MG63 (cell line): ENCODE measurements at places on chromosomes 7 and 10. TPM values are rescaled to one million over a fixed set of nuclear protein-coding genes. Genes with fewer than 3 reads are reported as not detected.

GRCh38 chr10:31808258-31809218, 120.1 kb downstream of the ARHGAP12 start:
- peak; percentile 8 for DNase-seq

Gene ZCWPW1
- total RNA-seq, result 5.1 and 6.8 TPM in 2 replicates

GRCh38 chr7:139753081-139753692, 24.6 kb downstream of the HIPK2 start:
- DNase-seq, result no peak

Gene STRA8
- total RNA-seq, result not detected in 2 replicates

DNA sequence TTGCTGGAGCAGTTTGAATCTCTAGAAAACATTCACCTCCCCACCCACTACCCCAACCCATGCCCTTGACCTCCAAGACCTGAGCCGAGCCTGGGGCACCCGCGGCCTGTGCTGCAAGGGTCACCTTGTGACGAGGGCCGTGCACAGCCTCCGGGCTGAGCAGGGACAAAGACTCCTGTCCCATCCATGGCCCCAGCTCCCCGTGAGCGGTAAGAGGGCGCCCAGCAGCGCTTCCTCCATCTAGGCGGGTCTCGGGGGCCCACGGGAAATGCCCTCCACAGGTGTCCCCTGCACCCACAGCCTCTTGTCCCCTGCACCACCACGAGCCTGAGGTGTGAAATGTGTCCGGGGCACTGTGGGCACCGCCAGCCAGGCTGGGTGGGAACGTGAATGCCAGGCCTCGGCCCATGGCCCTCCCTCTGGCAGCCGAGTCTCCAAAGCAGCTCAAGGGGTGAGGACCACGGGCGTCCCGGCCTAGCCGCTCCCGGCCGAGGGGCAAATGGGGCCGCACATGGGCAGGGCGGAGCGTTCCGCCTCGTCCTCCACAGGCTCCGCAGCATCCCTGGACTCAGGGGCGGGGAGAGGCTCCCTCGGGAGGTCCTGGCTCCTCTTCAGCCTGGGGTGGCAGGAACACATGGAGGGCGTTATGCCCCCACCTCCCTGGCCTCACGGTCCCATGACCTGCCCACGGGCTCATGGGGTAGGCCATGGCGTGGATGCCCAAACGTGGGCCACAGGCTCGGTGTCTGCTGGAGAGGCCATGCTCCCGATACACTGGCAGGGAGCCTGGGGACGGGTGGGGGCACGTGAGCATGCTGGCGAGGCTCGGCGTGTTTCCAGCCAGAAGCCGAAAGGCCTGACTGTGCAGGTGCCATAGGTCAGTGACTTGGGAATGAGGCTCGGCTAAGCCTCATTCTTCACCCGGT, 21.1 kb downstream of the DPYSL4 start:
- no peak for DNase-seq

GRCh38 chr7:139271718-139272628, 40.9 kb downstream of the UBN2 start:
- DNase-seq, result no peak

- no peak for DNase-seq
These were observed 289.7 kb upstream of the TMEM229A start for GRCh38 chr7:124322561-124322960.

Gene CYP3A4
- not detected in 2 replicates for total RNA-seq

DNA sequence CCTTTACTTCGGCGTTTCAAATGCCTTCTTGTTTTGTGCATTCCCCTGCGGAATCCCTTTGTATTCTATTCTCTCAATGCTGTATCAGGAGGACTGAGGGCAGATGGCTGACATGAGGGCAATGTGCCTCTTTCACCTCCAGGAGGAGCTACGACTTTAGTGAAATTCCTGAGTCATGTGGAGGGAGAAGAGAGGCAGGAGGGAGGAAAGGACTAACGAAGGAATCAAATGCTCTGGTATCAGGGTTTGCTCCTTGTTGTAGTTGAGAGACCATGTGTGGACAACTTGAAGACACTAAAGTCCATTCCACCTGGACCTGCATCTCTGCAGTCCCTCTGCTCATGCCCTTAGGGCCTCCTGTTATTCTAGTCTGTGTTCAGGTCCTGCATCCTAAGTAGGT, 40.2 kb upstream of the PRSS58 start:
- no peak for DNase-seq

GRCh38 chr7:70093205-70093904, 495.1 kb downstream of the AUTS2 start:
- DNase-seq, result no peak

GRCh38 chr7:44537442-44537841, 3.7 kb downstream of the NPC1L1 start:
- DNase-seq, result no peak

GRCh38 chr10:44313761-44314165, 71.1 kb downstream of the CXCL12 start:
- DNase-seq, result no peak

Gene NUTM2A
- total RNA-seq, result 0.10 TPM in 1 of 2 replicates, not detected in the other

DNA sequence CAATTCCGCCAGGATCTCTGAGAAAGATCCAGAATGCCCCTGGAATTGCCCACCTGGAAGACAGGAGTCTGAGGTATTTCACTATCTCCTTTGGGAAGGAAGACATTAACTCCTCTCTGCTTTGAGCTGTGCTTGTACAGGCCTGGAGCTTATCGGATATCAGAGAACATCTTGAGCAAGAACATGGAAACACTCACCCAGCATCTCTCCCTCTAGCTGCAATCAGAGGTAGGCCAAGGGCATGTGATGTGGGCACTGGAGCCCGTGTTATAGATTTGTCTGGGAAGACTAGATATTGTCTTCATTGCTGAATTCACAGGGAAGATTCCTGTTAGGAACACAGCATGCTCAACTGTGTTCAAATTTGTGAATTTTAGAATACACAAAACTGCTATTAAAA, 233.9 kb downstream of the PHF14 start:
- DNase-seq, result no peak

Gene FOXI2
- not detected in 2 replicates for total RNA-seq

Gene ACTL6B
- total RNA-seq, result not detected in 2 replicates

Gene CEP55
- total RNA-seq, result 74.7 and 98.6 TPM in 2 replicates

Gene PTPRZ1
- total RNA-seq, result not detected in 2 replicates

Gene FRG2B
- not detected in 2 replicates for total RNA-seq

DNA sequence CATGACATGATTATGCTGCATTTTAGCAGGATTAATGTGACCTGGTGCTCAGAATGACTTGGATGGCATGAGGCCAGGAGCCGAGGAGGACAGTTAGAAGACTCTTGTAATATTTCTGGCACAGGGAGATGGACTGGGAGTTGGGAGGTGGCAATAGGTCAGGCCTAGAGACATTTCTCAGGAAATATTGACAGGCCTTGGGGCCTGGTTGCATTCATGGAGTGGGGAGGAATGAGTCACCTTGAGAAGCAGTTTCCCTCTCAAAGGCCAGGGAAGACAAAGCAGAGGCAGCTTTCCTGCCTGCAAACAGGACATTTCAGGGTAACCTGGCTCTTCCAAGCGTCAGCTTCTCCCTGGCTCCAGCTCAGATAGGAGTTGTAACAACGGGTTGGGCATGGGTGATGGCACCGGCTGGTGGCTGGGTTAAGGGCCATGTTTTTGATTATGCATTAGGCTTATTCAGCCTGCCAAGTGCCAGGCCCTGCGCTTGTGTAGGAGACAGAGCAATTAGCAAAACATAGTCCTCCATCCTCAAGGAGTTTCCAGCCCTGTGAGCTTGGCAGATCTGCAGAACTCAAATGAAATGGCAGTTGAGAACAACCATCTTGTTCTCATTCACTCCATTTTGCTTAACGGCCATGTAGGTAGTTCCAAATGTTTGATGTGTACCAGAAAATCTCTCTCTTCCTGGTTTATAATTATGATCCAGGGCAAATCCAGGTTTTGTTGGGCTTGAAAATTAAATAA, 38.2 kb downstream of the HK1 start:
- DNase-seq, result peak; percentile 81

GRCh38 chr7:70953331-70953741, 178.6 kb upstream of the GALNT17 start:
- no peak for DNase-seq

Gene MBL2
- not detected in 2 replicates for total RNA-seq

Gene DLX6
- not detected in 2 replicates for total RNA-seq
